Neural crest cell (in vitro differentiated cells): ENCODE measurements at places on chromosomes 16 and 17.

DNA sequence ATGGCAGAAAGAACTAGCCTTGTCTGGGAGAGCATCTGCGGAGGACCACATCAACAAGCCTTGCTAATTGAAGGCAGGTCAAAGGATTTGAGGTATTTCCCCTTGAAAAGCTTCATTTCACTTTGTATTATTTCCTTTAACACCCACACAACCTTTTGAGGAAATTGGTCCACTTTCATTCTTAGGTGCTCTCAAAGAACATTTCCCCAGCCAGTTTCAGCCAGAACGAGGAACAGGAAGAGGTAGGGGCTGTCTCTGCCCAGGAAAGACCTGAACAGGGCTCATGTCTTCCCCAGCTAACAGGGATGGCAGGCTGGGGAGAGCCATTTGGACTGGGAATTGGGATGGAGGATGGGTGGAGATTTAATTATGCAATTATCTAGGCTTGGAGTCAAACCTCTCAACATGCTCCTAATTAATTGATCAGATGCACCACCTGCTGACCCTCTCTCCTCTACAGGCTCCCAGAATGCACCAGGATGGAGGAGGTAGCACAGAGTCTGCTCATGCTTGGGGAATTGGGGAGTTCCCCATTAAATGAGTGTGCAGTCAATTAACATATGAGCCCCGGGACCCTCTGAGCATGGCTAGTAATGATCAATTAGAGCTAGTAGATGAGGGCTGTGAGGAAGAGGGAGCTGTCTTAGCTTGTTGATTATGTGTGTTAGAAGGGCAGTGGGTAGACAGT lies 84.6 kb downstream of the GP2 start:
- DNase-seq = no peak

DNA sequence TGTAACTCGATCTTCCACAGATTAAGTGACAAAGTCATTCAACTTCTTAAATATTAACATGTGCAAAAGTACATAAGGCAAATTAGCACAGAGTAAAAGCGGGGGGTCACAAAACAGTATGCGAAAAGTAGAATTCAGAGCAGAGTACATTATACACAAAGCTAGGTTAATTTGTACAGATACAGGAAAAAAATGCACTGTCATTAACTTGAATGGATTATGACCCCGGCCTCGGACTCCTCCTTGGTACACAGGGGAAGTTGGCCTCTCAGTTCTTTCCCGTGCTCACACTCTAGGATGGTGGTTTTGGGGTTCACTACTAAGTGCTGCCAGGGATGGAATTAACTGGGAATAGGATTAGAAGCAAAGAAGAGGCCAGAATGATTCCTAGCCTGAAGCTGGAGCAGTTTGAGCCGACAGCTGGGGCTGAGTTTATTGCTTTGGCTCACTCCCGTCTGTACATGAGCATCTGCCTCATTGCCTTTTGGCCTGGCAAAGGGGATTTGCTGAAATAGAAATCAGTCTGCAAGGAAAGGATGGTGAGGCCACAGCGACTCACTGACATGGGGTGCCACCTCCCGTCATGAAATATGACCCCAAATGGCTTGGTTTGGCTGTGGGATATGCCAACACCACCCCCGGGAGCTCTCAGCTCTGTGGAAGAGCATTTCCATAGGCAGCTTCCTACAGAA lies 23.6 kb downstream of the NTN1 start:
- DNase-seq = no peak

DNA sequence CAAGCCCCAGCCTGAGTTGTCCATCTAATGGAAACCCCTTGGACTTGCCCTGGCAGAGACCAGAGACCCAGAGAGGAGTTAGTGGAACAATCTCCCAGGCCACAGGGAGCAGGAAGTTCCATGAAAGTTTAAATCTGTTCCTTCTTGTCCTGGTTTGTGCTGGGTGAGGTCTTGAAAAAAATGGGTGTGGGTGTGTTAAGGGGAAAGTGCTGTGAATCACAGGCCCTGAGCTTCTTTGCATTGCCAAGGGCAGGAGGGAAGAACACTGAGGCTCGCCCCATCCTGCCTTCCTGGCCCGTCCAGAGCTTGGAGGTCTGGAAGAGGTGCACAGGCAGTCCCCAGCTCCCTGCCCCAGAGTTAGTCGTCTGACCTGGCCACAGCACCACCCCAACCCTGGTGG lies 2.3 kb downstream of the ADORA2B start:
- DNase-seq = no peak

DNA sequence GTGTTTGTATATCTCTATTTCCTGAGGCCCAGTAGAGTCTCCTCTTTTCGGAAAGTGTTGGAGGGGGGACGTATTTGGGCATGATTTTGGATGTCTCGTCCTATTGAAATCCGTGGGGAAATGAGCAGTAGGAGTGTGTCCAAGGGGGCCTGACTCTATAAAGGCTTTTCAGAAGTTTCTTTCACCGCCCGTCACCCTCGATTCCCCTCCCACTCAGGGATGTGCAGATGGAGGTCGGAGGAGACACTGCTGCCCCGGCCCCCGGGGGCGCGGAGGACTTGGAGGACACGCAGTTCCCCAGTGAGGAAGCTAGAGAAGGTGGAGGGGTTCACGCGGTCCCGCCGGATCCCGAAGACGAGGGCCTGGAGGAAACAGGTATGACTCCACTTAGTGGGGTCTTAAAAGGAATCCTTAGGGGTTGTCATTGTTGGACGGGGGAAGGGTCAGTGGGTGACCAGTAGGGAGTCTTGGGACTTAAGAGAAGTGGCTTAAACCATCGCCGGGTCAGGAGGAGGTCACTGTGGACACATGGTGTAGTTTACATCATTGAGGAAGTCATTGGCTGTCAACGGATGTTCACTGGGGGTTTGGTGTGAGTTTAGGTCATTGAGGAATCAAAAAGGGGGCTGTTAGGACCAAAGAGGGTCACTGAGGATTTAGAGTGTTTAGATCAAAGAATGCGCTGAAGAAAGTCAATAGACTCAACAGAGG lies 424 bp downstream of the MON1B start:
- no peak for DNase-seq

DNA sequence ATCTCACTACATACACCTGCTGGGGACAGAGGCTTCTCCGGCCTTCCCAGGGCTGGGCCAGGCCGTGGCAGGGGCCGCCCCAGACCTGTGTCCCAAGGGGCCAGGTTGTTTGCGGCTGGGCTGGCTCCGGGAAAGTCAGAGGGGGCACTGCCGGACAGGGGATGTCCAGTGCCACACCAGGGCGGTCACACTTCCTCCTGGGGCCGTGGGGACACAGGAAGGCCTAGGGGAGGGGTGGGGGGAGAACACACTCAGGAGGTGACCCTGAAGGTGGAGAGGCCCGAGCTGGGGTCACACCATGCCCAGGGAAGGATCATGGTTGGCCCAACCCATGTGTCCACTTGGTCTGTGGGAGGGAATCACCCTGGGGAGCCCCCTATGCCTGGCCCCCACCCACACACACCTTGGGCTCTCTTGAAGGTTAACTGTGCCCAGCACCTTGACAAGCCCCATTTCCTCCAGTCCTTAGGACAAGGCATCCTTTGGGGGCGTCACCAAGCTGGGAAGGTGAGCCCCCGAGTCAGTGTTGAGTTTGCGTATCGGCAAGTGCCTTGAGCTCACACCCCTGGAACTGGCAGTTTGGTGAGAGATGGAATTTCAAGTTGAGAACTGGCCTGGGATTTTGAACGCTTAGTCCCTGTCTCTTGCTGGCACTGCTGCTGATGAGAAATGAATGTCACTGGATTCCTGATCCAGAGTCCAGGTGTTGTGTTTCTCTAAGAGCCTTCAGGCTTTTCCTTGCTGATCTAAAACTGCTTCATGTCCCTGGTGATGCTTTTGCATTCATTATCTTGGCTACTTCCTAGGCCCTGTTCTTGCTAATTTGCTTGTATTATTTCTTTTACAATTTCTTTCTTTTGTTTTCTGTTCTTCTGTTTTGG lies 7.7 kb upstream of the ACTG1 start:
- no peak for DNase-seq

DNA sequence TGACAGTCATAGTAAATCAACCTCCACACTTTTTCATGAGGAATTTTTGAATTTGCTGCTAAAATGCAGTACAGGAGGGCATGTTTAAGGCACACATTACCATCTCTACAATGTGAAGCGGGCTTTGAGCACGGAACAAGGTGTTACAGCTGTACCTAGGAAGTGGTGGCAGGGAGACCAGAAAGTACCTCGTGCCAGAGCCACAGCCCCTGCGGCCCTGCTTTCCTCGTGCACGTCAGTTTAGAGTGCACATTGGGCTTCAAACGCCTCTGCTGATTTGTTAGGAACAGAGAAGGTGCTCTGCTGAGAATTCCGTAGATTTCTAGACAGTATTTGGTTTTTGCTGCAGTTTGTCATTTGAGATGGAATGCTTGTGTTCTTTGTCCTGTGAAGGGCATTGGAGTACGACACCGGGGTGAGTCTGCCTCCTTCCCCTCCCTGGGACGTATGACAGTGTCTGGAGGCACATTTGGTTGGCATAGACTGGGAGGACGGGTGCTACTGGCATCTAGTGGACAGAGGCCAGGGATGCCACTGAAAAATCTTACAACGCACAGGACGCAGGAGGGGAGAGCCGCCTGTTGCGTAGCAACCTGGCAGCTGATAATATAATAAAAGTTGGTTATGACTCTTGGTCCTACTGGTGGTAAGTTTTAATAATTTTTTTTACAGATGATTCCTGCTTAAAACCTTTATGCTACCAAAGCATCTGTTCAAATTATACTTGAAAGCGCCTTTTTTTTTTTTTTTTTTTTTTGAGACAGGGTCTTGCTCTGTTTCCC lies 9.1 kb downstream of the FOXK2 start:
- no peak for DNase-seq

GRCh38 chr16:79533292-79533691 lies 67.2 kb downstream of the MAF start:
- no peak for DNase-seq

DNA sequence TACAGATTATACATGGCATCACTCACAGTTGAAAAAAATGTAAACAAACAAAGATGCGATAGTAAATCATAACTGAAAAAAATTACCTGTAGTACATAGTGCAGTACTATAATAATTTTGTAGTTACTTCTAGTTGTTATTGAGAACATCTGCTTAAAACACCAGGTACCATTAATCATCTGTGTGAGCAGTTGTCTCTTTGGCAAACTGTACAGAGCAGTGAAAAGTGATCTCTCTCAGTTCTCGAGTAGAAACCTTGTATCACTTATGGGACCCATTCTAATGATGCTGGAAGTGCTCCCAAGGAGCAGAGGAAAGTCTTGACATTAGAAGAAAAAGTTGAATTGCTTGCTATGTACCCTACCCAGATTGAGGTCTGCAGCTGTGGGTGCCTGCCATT lies 8.9 kb upstream of the TENT4B start:
- DNase-seq = no peak

- DNase-seq = no peak
Measured at GRCh38 chr17:45985447-45985846, 13.6 kb upstream of the STH start.

DNA sequence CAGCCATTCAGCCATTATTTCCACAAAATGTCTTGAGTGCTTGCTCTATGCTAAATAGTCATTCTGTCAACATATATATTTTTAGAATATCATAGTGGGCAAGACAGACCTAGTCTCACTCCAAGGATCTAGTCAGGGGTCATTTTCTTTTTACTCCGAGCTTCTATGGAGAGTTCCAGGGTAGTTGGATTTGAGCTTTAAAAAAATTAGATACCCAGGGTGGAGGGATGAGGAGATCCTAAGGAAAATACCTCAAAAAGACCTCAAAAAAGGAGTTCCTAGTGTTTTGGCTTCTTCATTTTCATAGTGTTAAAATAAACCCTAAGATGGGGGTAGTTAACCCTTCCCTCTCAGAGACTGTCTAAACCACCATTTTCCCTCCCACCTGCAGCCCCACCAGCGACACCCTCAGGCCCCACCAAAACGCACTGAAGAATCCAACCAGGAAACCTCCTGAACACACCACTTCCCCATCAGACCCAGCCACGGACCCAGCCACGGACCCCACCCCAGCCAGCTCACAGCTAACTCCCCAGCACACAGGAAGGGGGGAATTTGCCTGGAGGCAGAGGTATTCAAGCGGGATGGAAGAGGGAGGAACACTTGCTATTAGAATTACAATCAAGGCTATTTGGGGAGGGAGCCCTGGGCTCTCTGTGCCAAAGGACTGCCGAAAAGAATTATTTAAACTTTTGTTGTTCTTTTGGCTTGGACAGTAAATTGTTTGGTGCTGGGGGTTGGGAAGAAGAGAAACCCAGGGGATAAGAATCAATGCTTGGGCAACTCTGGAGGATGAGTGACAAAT lies 2.2 kb downstream of the ETV4 start:
- no peak for DNase-seq

GRCh38 chr17:49858796-49859195 lies 10.9 kb upstream of the TAC4 start:
- no peak for DNase-seq

DNA sequence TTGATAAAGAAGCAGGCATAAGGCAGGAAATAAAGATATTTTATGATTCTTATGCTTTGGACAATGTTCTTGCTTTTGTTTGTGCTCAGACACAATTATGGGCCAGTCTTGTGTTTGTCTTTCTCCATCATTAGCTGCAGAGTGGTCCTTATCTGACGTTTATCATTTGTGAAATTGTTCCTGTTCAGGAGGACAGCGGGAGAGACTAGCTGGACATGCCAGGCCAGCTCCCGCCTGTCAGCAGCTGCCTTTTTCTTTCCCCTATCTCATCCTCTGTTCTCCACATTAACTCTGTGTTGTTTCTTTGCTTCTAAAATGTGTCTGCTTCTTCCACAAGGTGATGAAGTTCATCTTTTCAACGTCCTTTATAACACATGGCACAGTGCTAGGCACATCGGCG lies 333.5 kb downstream of the NPIPA8 start:
- DNase-seq = no peak

- no peak for DNase-seq
Measured at GRCh38 chr17:79600681-79601131, 10.1 kb downstream of the RBFOX3 start.

GRCh38 chr17:12195418-12195817 lies 174.7 kb downstream of the MAP2K4 start:
- no peak for DNase-seq

- DNase-seq = no peak
Measured at GRCh38 chr17:49749730-49750129, 14.2 kb downstream of the FAM117A start.

- DNase-seq = no peak
Measured at GRCh38 chr17:10247810-10248209, 49.4 kb upstream of the GAS7 start.

GRCh38 chr16:57938484-57938883 lies 32.4 kb downstream of the CNGB1 start:
- DNase-seq = no peak

GRCh38 chr16:85850344-85850880 lies 48.5 kb upstream of the IRF8 start:
- DNase-seq = no peak

DNA sequence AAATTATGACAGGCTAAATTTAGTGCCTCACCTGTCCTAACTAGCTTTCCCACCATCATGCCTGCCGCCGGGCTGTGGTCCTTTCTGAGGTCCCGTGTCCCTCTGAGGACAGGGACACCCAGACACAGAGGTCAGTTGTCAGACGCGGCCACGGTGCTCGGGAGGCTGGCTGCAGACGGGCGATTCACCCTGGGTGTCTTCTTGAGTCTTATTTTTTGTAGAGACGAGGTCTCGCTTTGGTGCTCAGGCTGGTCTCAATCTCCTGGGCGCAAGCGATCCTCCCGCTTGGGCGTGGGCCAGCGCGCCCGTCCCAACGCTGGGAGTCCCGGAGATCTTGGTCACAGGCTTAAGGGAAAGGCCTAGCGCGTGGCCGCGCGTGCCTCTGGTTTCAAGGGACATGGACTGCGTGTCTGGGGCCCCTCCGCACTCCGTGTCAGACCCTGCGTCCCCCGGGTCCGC lies 797 bp upstream of the RAB11FIP3 start:
- no peak for DNase-seq
